ENCODE measurements at places on chromosomes 1 and 21.

DNA sequence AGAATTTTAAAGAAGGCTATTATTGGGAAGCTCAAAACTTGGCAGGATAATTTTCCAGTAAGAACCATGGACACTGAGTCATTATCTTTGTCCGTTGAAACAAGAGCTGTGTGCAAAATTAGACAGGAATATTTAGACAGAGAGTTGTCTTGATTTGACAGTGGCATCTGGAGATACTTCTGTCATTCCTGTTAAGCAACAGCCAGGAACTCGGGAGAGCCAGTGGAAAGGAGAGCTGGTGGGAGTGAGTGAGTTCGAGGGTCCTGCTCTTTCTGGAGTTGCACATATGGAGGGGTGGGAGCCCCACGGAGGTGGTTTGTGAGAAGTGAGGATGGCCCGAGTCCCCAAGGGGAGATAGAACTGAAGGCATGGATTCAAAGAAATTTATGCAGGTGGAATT lies 3.1 kb downstream of the COQ8A start:
- no peak for DNase-seq

DNA sequence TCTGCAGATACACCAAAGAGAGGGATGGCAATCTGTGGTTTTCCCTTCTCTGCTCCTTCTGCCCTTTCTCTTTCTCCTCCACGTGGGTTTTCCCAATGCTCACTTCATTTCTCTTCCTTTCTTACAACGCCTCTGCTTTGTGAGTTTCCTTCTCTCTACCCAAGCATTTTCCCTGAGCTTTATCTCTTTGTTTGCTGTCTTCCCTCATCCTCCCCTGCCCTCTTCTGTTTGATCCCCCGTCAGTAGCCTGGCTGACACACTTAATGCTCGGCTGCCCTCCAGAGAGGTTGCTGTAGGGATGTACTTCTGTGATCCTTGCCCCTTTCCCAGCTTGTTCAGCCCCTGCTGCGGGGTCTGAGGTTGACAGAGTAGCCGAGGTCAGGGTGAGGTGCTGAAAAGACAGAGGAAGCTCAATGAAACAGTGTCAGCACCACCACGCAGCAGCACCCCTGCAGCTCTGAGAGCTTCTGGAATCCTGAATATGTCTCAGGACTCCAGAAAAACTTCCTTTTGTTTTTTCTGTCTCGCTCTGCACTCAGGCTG lies 6.0 kb downstream of the EDARADD start:
- no peak for DNase-seq

- no peak for DNase-seq
These were observed 25.3 kb downstream of the PDE9A start for GRCh38 chr21:42678618-42679295.

- no peak for DNase-seq
These were observed 29.5 kb downstream of the PIK3R3 start for GRCh38 chr1:46102769-46103476.

GRCh38 chr1:22143065-22144033 lies at the start of gene WNT4:
Gene WNT4 (minus strand): TSS chr1:22143097. CDS start chr1:22142922, 175 bp downstream.
- DNase-seq: no peak

DNA sequence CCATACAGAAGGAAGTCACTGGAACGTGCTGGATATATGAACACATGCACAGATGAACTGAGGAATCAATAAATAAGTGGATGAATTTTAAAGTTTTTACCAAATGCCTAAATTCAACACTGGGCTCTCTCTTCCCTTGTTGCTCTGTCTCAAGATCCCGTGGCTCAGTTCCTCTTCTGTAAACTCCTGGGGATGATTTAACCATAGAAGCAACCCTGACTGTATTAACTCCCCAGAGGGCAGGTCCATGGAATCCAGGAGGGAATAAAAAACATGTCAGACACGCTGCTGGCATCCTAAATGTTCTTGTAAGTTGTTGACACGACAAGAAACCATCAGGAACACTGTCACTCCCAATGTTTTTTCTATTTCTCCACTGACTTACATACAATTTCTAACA lies 45.3 kb upstream of the GPR157 start:
- no peak for DNase-seq

- DNase-seq: no peak
These were observed 32.9 kb downstream of the SCYL3 start for GRCh38 chr1:169860750-169861149.

- no peak for DNase-seq
These were observed 40.4 kb downstream of the RNF187 start for GRCh38 chr1:228527596-228527995.

Measured in stimulated activated CD8-positive, alpha-beta memory T cell treated with anti-CD3 and anti-CD28 coated beads, Interleukin-4, amount 100 ng/mL, for 4 hours (primary cell).